ENCODE measurements at places on chromosomes 12 and 14.

- peak; percentile 47 for DNase-seq
These were observed 14.3 kb upstream of the OTUB2 start for GRCh38 chr14:94011795-94012194.

- DNase-seq, result no peak
These were observed 21.4 kb downstream of the CCDC177 start for GRCh38 chr14:69553252-69553651.

DNA sequence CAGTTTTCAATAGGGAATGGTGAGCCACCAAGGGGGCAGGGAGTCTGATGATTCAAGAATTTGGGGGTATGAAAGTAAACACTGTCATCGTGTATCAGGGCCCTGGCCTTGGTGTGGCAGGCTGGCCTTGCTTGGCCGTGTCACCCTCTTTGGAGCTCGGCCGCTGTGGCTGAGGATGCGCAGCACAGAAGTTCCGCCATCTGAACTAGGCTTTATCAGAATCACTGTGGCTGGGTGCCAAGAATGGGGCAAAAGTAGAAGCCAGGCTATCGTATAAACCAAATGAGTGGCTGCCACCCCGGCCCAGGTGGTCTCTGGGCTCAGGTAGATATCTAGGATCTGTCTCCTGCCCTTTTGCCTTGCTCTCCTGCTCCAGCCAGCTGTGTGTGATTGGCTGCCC lies 137.4 kb downstream of the PAPOLA start:
- no peak for DNase-seq

DNA sequence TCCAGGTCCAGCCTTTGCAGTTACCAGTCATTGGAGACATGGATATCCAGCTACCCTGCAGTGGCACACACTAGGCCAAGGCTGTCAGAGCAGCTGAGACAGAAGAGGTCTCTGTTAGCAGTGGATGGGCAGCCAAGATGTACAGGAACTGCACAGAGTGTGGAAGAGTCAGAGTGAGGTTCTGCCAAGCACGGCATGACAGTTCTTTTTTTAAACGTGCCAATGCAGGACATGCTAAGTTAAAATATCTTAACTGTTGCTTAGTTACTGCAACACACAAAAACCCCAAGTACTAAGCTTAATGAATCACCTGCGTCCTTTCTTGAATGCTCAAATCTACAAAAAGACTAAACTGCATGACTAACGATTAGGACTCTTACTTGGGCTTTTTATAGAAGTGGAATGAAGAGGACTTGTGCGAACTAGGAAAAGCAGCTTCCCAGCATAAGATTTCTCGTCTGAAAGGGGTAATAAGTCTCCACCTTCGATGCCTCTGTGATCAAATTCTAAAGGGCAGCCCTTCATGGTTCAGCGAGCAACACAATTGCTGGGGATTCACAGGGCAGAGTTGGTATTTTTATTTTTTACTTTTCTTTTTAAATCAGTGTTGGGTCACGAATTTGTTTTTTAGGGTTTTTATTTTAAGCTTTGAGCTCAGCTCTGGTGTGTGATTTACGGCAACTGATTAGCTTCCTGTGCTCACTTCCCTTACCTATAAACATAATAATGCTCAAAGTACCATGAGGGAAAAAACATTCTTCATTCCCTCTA lies 20.6 kb downstream of the MAPK1IP1L start:
- DNase-seq, result peak; percentile 59

GRCh38 chr14:85413836-85414526 lies 116.0 kb upstream of the FLRT2 start:
- no peak for DNase-seq

Measured in CD4-positive, alpha-beta T cell treated with Interleukin-15 for 4 hours (primary cell).